ENCODE measurements at places on chromosomes 2 and 18.

- DNase-seq: no peak
These were observed 46.4 kb upstream of the MTCL1 start for GRCh38 chr18:8658858-8659485.

GRCh38 chr18:76643996-76644395 lies 149.0 kb upstream of the ZNF516 start:
- no peak for DNase-seq

DNA sequence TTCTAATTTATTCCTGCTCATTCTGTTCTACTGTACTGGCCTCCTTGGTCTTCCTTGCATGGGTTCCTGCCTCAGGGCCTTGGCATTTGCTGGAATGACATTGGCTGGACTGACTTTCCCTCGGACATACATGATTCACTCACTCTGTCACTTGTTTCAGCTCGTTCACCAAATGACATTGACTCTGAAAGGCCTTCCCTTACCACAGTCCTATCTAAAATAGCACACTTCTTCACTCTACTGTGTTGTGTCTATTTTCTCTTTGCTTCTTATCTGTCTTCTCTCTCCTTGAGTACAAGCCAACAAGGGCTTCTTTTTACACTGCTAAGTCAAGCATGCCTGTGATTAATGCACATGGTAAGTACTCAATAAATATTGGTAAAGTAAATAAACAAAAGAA lies 65.6 kb downstream of the SCG2 start:
- DNase-seq: no peak

DNA sequence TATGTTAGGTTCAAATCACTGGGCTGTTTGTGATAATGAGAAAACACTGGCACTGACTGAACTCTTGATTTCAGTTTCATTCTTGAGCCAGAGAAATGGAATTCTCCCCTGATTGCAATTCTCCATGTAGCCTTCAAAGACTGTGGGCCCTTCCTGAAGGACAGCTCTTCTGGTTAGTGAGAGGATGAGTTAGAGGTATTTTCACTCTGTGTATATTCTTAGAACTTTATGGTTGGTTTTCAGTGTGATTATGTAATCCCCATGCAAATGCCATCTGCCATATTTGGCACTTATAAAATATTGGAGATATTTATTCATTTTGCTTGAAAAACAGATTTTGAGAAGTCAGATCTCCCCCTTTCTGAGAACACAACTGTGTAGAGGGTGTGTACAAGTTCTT lies 323.7 kb downstream of the SLC4A3 start:
- DNase-seq: no peak

- DNase-seq: no peak
These were observed 1215.2 kb upstream of the TMEFF2 start for GRCh38 chr2:193409951-193410350.

DNA sequence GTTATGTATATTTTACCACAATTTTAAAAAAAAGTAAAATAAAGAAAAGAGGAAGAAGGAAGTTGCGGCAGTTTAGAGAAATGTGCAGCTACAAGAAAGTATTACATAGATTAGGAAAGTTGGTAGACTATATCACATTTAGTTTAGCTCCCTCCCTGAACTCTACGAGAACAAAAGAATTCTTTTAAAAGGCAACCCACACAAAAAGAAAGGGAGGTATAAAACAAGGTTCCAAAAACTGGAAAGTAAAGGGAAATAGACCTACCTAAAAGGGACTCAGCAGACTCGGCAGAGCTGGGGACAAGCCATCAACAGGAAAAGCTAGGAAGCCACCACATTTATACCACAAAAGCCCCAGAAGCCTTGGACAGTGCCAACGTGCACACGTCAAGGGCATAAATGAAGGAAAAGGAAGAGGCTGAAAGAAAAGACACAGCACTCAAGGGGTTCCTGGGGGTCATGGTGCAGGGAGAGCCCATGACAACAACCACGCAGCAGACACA lies 9.1 kb downstream of the TMEM127 start:
- DNase-seq: no peak

DNA sequence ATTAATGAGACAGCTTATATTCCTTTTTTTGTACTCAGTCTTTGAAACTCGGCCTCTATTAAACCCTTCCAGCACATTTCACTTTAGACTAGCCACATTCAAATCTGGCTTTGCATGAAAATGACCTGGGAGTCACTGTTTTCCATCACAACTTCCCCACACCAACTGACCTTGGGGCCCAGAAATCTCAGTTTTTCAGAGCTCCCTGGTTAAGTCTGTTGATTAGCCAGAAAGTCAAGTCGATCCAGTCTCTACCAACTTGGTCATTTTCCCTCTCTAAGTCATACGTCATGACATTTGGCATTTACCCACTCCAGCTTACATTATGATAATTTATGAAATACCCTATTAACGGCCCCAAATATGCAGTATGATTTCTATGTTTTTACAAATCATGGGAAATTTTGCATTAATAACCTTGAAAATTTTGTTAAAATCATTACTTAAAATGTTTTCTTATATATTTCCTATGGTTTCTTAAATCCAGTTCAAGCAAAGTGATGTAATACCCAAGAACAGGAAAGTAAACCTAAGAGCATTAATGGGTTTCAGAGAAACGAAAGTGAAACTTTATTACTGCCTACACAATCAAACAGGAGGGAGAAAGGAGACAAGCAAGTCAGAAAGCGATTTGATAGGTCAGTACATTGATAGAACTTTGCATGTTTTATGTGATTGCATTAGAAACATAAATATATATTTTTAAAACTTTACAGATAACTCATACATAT lies 77.1 kb downstream of the SPATS2L start:
- DNase-seq: peak; percentile 56

DNA sequence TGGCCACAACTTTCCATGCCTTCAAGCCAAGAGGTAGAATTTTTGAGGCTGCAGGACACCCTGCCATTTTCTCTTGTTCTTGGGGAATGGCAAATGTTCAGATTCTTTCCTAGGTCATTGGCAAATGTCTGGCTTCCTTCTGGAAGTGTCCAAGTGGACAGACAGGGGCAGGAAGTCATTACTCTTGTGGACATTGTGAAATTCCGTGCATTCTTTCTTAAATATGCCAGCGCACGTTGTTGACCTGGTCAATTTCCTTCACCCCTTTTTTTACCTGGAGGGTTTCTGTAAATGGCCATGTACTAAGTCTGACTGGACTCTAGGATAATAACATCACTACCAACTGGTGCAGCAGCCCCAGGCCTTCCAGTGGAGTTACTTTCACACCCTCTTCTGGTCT lies 13.9 kb downstream of the ASB18 start:
- DNase-seq: no peak

GRCh38 chr18:62634979-62635630 lies 80.2 kb upstream of the PHLPP1 start:
- DNase-seq: peak; percentile 84

DNA sequence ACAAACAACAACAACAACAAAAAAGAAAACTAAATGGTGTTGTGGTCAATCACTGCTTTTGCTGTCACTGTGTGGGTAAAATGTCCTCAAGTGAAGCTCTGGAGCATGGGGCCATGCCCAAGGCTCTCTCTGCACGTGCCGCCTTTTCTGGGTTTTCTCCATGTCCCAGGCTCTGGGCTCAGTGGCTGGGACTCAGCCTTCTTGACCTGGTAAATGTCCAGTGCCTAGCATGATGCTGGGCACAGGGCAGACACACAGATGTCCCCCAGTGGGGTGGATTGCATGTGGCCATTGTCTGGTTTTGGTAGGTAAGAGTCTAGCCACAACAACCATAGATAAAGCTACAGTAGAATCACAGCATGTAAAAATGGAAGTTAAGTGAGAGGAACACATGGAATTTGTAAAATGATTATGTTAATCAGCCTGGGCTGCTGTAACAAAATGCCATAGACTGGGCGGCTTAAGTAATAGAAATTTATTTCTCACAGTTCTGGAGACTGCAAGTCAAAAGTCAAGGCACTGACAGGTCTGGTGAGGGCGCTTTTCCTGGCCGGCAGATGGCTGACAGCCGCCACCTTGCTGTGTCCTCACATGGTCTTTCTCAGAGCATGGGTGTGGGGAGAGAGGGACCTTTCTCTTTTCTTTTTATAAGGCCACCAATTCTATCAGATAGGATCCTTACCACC lies 174.4 kb downstream of the ACOXL start:
- DNase-seq: no peak

DNA sequence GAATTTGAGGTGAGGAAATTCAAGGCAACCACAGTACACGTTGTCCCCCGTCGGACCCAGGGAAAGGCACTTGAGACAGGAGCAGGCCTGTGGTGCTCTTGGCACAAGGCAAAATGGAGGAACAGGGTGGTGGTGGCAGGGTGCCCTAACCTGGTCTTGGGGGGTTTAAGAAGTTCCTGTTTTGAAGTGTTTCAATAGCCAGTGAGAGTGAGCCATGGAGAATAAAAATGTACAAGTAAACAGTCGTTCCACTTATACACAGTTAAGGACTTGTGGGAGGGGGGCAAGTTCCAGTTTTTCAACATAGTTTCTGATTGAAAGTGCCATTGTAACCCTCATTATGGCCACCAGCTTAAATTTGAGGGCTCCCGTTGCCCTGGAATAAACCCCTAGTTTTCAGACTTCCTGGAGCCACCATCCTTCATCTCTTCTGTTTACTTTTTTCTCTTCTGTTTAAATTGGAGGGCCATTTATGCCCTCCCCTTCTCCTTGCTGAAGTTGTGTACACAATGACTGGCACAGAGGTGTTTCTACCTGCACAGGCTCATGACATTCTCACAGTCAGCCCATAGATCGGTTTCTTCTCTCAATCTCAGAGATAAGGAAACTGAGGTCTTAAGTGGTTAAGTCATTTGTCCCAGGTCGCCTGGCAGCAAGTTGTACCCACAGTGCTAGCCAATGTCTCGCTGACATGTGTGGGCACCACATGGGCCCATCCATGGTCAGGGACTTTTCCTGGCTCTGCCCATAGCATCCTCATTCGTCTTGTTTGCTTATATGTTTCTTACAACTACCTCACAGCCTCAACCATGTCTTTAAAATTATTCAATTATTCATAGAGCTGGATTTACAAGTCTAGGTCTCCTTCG lies 66.0 kb upstream of the ST3GAL5 start:
- no peak for DNase-seq

GRCh38 chr2:185745864-185746859 lies 7.6 kb downstream of the FSIP2 start:
- DNase-seq: no peak

- peak; percentile 55 for DNase-seq
These were observed 281.9 kb downstream of the FIGN start for GRCh38 chr2:163453920-163454319.
